ENCODE measurements at places on chromosomes 13 and 19.

DNA sequence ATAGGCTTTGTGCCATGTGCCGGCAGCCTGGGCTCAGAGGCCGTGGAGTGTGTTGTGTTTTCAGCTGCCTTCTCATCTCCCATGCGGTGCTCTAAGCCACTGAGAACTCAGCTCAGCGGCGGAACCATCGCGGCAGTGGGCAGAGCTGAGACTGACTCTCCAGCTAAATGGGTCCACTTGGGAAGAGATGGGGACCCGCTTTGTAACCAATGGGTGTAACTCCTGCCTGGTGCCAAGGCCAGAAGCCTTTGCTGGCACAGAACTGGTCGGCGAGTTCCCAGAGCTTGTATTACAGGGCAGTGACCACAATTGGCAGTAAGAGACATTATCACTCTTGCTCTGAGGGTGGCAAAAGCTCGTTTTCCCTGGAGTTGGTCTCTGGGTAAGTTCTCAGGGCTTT lies 183.0 kb downstream of the STK24 start:
- no peak for DNase-seq

DNA sequence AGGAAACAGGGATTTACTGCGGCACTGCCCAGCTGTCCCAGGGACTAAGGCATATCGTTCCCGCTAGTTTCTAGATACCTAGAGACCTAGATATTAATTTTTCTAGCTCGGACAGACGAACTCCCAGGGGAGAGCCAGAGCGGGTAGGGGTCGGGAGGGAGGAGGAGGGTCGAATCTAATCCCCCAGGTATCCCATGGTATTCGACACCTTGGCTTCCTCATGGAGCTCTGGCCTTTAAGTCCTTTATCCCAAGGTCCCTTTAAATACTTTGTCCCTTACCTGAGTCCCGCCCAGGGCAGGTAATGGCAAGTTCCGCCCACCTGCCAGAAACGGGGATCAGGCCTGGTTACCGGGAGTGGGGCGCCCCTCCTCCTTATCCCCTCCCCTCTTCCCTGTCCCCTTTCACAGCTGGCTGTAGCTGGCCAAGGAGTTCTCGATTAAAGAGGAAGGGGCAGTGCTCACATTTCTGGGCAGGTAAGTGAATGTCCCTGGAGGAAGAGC lies at the start of gene PRRG2:
Gene PRRG2 (plus strand): TSS at position 310 of the 502 bp plus-strand sequence. CDS start 1,904 bp downstream, outside the sequence.
- DNase-seq, result no peak

DNA sequence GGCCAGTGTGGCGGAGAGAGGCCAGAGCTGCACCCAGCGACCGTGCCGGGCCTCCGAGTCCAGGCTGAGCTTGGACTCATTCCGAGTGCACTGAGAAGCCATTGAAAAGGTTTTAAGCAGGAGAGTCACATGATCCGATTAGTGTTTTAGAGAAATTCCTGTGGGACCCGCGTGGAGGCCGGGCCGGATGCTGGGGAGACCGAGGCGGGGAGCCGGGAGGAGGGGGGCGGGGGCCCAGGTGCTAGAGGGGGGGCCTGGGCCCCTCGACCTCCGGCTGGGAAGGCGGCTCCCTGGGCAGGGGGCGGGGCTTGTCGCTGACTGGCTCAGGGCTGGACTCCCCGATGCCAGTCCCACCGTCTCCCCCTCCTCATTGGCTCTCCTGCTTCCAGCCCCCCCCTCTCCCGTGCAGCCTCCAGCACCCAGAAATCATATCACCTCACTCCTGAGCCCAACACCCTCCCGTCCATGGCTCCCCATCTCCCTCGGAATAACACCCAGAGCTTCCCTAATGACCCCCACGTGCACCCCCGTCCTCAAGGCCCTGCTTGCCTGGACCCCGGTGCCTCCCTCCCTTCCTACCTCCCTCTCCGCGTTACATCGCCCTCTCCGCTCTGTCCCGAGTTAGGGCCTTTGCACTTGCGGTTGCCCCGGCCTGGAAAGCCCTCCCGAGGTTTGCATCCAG lies 5.2 kb upstream of the ZNF579 start:
- no peak for DNase-seq

- no peak for DNase-seq
Observed at GRCh38 chr19:29096896-29097295, 116.1 kb downstream of the UQCRFS1 start.

GRCh38 chr13:113297370-113298042 lies 467 bp downstream of the LAMP1 start:
- peak; percentile 24 for DNase-seq

GRCh38 chr13:92418818-92419412 lies 807.7 kb upstream of the GPC6 start:
- no peak for DNase-seq

DNA sequence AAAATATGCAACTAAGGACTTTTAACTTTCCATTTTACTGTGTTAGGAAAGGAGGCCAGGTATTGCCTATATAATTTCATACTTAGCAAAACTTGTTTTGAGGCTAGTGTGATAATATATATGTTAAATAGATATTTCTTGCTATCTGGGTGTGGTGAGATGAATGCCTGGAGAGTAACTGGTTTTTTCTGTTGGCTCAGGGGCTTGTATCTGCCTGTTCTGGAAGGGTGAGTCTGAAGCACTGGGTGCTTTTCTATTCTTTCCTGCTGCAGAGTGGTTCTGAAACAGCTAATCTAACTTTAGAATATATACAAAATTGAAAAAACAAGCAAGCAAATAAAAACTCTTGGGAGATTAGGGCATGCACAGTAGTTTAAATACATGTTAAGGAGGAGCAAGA lies 64.6 kb upstream of the MYCBP2 start:
- no peak for DNase-seq

GRCh38 chr13:70945506-70945905 lies 837.3 kb upstream of the KLHL1 start:
- no peak for DNase-seq

DNA sequence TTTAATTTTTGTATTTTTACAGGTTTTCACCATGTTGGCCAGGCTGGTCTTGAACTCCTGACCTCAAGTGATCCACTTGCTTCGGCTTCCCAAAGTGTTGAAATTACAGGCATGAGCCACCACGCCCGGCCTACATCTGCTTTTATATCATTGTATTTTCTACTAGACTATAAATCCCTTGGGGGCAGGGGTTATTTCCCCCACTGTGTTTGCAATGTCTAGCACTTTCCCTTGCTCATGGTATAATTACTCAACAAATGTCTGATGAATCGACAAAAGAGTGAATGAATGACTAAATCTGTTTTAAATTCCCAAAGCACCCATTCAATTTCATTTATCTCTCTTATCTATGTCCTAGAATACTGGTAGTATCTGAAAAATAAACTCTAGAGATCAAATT lies 244.5 kb upstream of the CSNK1A1L start:
- no peak for DNase-seq

DNA sequence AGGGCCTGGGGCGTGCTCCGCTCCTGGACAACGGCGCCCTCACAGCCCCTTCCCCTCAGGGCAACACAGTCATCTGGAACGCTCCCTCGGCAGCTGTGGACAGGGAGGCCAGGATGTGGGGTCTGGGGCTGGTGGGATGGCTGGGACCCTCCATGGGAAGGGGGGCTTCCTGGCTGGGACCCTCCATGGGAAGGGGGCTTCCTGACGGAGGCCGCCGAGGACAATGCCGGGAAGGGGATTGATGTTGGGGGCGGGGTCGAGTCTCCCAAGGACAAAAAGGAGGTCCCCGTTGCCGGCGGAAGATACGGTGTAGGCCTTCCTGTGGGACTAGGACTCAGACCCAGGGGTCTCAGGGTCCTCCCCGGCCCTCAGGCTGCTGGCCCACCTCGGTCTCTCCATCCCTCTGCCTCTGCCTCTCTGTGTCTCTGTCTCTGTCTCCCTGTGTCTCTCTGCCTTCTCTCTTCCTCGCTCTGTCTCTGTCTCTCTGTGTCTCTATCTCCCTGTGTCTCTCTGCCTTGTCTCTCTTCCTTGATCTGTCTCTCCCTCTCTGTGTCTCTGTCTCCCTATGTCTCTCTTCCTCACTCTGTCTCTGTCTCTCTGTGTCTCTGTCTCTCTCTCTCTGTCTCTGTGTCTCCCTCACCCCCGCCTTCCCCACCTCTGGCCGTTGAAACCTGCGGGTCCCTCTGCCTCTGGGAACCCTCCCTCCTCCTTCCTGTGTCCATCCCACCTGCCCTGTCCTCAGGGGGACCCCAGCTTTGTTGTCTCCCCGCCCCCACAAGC lies 2.7 kb upstream of the MADCAM1 start:
- DNase-seq, result no peak

- DNase-seq, result no peak
Observed at GRCh38 chr13:33999811-34000605, 182.1 kb downstream of the RFC3 start.

GRCh38 chr19:33520844-33521479 lies 629 bp downstream of the PEPD start:
- DNase-seq, result no peak

DNA sequence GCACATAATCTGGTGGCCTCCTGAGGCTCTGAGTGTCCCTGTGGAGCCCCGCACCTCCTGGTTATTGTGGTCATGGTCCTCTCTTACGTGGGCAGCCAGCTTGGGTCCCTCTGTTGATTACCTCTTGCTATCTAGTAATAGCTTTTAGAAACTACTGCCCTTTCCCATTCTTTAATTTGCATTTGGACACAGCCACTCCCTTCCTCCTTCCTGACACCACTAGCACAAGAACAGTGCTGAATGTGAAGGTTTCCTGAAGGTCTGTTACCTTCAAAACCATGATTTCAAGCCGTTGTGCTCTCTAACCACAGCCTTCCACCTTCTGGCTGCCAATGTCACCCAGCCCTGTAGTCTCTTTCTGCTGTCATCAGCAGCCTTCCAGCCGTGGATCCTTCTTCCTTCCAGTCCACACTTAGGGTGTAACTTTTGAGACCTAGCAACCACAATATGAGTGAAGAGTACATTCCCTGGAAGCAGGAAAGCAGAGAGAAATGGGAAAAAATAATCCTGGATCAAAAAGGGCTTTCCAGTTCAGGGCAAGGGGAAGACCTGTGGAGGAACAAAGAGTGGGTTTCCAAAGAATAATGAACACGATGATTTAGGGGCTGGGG lies 130.9 kb downstream of the FRY start:
- DNase-seq, result no peak

- DNase-seq, result no peak
Observed at GRCh38 chr19:39139305-39139874, 13.8 kb downstream of the PAK4 start.

GRCh38 chr13:40801255-40802217 lies 12.1 kb downstream of the SLC25A15 start:
- DNase-seq, result no peak

GRCh38 chr13:41716236-41716635 lies 244.7 kb downstream of the VWA8 start:
- DNase-seq, result no peak

GRCh38 chr13:76620036-76620435 lies 266.2 kb downstream of the KCTD12 start:
- DNase-seq, result no peak

DNA sequence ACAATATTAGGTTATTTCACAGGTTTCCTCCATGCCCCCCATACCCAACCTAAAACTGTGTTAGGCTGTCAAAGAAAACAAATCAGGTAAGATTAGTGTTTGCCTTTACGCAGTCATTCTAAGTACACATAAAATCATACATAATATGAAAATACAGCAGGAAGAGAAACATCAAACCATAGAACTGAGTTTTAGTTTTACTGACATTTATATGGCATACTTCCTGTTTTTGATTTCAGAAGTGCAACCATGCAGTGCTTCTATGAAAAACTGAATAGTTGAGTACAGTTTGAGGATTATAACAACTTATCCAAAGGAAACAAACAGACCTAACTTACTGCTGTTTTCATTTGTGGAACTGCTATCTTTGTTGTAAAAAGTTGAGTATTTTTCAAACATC lies 91.3 kb downstream of the KCNRG start:
- DNase-seq, result no peak

- no peak for DNase-seq
Observed at GRCh38 chr13:51874651-51875050, 12.9 kb downstream of the CCDC70 start.

- DNase-seq, result no peak
Observed at GRCh38 chr19:54465426-54466109, 2.0 kb upstream of the LENG9 start.

DNA sequence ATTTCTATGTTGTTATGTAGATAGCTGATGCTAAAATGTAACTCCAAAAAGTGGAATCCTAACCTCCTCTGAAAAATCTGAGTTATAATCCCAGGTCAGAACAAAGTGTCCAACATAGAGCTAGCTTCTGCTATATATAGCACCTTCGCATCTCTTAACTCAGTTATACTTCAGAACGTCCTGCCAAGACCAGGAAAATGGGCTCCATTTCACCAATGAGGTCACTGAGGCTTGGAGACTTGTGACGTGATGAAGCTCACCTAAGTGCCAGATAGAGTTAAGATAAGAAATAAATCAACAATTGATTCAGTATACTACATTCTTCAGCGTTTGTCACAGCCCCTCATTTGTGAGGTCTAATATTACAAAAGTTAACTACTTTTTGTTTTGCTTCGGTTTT lies 88.8 kb downstream of the KCTD12 start:
- DNase-seq, result no peak

DNA sequence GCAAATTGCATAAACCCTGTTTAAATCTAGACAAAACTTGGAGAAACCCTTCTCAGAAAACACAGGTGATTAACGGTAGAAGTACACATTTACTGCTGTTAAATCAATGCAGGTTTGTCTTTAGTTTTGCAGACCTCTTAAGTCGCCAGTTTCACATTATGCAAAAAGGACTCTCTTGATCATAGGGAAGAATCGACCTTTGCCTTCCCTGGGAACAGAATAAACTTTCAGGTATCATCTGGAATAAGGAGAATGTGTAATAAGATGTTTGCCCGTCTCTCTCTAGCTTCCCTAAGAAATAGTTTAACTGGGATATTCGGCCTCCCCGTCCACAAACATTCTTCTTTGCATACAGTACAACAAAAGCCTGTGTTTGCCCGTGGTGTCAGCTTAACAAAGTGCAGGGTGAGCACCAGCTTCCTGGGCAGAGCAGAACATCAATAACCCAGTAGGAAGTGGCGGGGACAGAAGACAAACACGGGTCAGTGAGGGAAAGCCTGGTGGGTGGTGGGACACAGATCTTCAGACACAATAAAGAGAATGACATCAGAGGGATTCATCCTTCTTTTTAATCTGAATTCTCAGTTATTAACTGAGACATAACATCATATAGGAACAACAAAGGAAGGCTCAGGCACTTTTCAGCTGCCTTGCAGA lies 1077.7 kb upstream of the SLC10A2 start:
- DNase-seq, result no peak

DNA sequence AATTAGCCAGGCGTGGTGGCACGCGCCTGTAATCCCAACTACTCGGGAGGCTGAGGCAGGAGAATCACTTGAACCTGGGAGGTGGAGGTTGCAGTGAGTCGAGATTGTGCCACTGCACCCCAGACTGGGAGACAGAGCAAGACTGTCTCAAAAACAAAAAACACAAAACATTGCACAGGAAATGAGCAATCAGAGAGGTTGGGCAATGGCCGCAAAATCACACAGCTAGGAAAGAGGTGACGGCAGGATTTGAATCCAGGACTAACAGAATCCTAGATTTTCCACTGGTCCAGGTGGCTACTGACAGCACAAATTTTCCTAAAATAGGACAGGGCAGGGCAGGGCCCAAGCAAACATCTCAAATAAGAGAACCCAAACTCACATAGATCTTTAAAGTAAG lies 23.3 kb downstream of the PTPRS start:
- DNase-seq, result no peak

Measured in activated T-helper 1 cell treated with Interleukin-2 at 50 U/mL for 16 hours (primary cell).